K562 (cell line): ENCODE measurements at places on chromosomes 6 and 20. TPM values are rescaled to one million over a fixed set of nuclear protein-coding genes. Genes with fewer than 3 reads are reported as not detected.

Gene CCM2L
- not detected in 2 replicates for total RNA-seq

- peaks cover 51% of the 10 kb centered on the region for H3K27me3 ChIP-seq
- peaks cover 4% of the 10 kb centered on the region; the same call in 1 of the 3 replicates for H3K4me1 ChIP-seq
- H3K27ac ChIP-seq: no peak overlapping the region
These were observed 7.4 kb upstream of the FGD2 start for GRCh38 chr6:36997811-36998722.

- H3K4me3 ChIP-seq: no peak overlapping the region
- no peak for DNase-seq
- H3K27ac ChIP-seq: no peak overlapping the region
- H3K36me3 ChIP-seq: no peaks in the 10 kb centered on the region
- no peaks in the 10 kb centered on the region for H3K4me1 ChIP-seq
These were observed 10.7 kb downstream of the MDFI start for GRCh38 chr6:41648921-41649320.

Gene DEFB132
- total RNA-seq: not detected in 2 replicates

Gene MCCD1
- not detected in 2 replicates for total RNA-seq

- H3K4me1 ChIP-seq: no peaks in the 10 kb centered on the region
- DNase-seq: no peak
- no peak overlapping the region for H3K4me3 ChIP-seq
These were observed 41.2 kb upstream of the RNF146 start for GRCh38 chr6:127225497-127225896.

Gene IYD
- total RNA-seq: not detected in 2 replicates

DNA sequence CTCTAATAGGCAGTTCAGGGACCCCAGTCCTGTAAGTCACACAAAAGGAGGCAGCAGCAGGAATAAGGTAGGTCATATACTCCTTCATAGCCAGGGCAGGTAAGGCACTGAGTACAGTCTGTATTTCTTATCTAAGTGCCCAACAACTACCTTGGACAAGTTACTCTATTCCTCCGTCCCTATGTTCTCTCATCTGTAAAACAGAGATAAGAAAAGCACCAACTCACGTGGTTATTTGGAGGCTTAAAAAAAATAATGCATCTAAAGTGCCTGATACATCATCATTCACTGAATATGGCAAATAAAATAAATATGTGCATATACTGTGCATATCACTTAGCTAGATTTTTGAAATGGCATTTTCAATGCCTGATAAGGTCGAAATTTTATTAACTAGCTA is 298.1 kb upstream of the CDYL start:
- peaks cover 8% of the 10 kb centered on the region for H3K27me3 ChIP-seq
- no peaks in the 10 kb centered on the region for H3K36me3 ChIP-seq
- no peak for DNase-seq
- no peak overlapping the region for H3K4me3 ChIP-seq
- H3K4me1 ChIP-seq: peaks cover 5% of the 10 kb centered on the region; the same call in 1 of the 2 replicates

Gene CLPSL2
- not detected in 2 replicates for total RNA-seq

GRCh38 chr20:19251506-19251905 is 39.1 kb downstream of the SLC24A3 start:
- no peak overlapping the region for H3K27ac ChIP-seq
- no peaks in the 10 kb centered on the region for H3K27me3 ChIP-seq
- no peak for DNase-seq
- H3K4me1 ChIP-seq: no peaks in the 10 kb centered on the region
- H3K4me3 ChIP-seq: no peak overlapping the region

DNA sequence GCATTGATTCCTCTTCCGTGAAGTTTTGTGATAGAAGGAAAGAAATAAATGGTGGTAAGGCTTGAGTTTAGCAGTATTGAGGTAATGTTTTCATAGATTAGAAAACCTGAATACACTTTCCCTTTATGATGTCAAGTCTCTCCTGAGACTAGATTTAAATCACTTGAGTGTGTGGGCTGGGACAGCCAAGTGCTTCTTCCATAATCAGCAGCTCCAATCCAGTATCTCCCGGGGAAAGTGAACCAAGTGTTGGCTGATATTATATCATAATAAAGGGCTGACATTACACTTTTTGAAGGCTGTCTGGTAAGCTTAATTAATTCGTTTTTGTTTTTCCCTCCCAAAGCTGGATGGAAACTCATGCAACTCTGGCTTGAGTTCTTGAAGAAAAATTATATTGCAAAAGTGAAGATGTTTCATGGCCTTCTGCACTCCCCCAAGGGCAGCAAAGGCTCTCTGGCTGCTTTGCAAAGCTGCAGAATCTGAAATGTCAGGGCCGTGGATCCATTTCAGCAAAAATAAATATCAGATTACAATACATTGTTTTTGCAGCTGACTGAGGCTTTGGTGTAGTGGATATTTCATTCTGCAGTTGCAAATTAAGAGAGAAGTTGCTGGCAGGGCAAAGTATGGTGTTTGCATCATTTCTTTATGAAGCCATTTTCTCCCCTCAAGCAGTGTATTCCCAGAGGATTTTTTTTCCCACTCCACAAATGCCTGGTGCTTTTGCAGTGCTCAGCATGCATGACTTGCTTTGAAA is 101.2 kb downstream of the MKKS start:
- no peaks in the 10 kb centered on the region for H3K36me3 ChIP-seq
- no peak for DNase-seq
- H3K27ac ChIP-seq: no peak overlapping the region
- no peaks in the 10 kb centered on the region for H3K4me1 ChIP-seq

Gene TRAPPC3L
- total RNA-seq: not detected in 2 replicates

Gene RNF217
- 25.6 and 26.5 TPM in 2 replicates for total RNA-seq

DNA sequence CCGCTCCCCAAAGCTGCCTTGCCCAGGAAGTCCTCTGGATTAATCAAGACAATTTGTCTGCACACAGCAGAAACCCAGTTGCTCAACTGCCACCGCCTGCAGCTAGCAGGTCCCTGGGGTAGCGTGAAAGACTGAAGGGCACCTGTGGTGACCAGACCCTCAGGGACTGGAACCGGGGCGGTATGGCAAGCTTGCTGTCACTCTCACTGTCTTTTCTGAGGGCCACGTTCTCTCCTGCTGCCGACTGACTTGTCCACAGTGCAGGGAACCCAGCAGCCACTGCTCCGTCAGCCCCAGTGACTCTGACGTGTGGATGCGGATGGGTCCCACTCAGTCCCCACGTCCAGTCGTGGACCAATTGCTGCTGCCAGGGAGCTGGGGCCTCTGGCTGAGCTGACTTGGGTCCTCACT is 72.8 kb upstream of the PMEPA1 start:
- DNase-seq: no peak
- H3K27me3 ChIP-seq: peaks cover 9% of the 10 kb centered on the region; the same call in 1 of the 2 replicates
- H3K4me1 ChIP-seq: no peaks in the 10 kb centered on the region
- H3K4me3 ChIP-seq: no peak overlapping the region
- no peak overlapping the region for H3K27ac ChIP-seq
- H3K36me3 ChIP-seq: no peaks in the 10 kb centered on the region

Gene FAM217A
- total RNA-seq: not detected in 2 replicates

DNA sequence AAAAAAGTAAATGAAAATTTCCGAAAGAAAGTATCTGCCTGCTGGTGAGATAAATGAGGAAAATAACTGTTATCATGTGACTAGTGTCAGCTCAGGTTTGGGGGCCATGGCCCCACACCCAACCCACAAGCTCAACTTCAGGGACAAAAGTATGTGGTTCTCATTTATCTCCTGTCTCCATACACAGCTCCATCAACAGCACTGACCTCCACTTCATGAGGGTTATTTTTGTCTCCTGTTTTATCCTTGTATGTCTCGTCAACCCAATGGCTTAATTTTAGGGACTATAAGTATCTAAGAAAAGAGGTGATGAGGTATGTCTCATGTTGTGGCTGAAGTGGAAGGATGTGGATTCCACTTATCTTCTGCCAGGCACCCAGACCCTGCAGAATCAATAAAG is 271.6 kb upstream of the RIN2 start:
- H3K4me1 ChIP-seq: no peaks in the 10 kb centered on the region
- H3K27me3 ChIP-seq: no peaks in the 10 kb centered on the region
- H3K36me3 ChIP-seq: no peaks in the 10 kb centered on the region
- H3K27ac ChIP-seq: no peak overlapping the region
- no peak overlapping the region for H3K4me3 ChIP-seq

DNA sequence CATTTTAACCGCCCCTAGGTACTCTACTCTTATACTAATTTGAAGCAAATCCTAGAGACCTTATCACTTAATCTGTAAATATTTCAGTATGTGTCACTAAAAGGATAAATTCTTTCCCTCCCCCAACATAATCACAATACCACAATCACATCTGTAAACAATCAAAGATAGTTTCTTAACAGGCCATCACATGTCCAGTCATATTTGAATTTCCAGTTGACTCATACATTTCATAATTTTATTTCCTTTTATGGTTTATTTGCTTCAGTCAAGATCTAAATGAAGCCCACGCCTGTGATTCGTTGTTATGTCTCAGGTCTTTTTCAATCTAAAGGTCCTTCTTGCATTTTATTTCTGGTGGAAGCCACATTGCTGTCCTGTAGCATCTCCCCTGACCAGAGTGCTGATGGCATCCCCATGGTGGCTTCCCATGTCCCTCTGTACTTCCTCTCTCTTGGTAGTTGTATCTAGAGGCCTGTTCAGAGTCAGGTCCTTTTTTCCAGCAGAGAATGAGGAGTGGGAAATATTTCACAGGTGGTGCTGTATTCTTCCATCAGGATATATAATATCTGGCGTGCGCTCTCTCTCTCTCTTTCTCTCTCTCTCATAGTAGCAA is 128.6 kb upstream of the SLC22A23 start:
- H3K4me3 ChIP-seq: no peak overlapping the region
- no peak for DNase-seq
- H3K4me1 ChIP-seq: no peaks in the 10 kb centered on the region
- H3K36me3 ChIP-seq: no peaks in the 10 kb centered on the region
- H3K27ac ChIP-seq: no peak overlapping the region

DNA sequence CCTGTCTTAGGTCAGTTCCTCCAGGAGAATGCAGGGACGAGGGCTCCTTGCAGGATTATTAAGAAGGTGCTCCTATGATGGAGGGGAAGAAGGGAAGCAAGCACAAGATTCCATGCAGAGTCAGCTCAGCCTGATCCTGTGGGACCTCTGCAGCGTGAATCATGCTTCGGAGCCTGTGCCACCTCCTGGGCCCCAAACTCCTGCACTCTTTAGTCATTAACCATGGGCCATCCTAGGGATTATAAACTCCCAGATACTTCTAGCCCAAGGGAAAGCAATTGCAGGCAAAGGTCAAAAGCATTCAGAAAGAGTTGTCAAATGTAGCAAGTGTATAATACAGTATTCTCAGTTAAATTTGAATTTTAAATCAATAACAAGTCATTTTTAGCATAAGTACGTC is 208.7 kb upstream of the PMEPA1 start:
- H3K4me1 ChIP-seq: no peaks in the 10 kb centered on the region
- peaks cover 25% of the 10 kb centered on the region for H3K27me3 ChIP-seq
- no peak overlapping the region for H3K27ac ChIP-seq
- no peaks in the 10 kb centered on the region for H3K36me3 ChIP-seq
- DNase-seq: no peak
- no peak overlapping the region for H3K4me3 ChIP-seq

GRCh38 chr20:45850926-45851325 is 6.3 kb downstream of the ACOT8 start:
- H3K36me3 ChIP-seq: peaks cover 17% of the 10 kb centered on the region; the same call in 2 of the 3 replicates
- H3K4me1 ChIP-seq: peaks cover 17% of the 10 kb centered on the region
- H3K27me3 ChIP-seq: no peaks in the 10 kb centered on the region
- H3K27ac ChIP-seq: peak overlapping the region; percentile 63
- peak; percentile 87 for DNase-seq

Gene RPN2
- total RNA-seq: 235 and 236 TPM in 2 replicates
